ENCODE measurements at places on chromosomes 7 and 10. TPM values are rescaled to one million over a fixed set of nuclear protein-coding genes. Genes with fewer than 3 reads are reported as not detected.

Gene KCNIP2
- 0.98 TPM for total RNA-seq

Gene ZNF789
- total RNA-seq, result 7.4 TPM

DNA sequence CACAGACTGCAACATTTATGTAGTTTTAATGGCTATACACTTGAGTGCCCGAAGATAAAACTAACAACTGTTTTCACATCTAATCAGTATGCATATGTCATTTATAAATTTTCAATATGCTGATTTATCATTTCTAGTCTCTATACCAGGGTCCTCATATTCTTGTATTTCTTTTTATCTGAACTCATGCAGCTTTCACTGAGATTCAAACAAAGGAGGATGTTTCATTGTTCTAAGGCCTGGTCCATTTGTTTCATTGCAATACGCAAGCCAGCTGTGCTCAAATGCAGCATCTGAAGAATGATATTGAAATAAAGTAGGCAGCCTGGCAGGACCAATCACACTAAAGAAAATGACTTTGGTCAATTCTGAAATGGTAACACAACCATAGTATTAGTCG lies 31.7 kb downstream of the MAGI2 start:
- DNase-seq, result no peak
- no peaks in the 10 kb centered on the region for H3K27me3 ChIP-seq
- no peaks in the 10 kb centered on the region for H3K4me1 ChIP-seq
- no peaks in the 10 kb centered on the region for H3K36me3 ChIP-seq

- DNase-seq, result no peak
- no peaks in the 10 kb centered on the region for H3K27me3 ChIP-seq
- H3K36me3 ChIP-seq, result peaks cover 7% of the 10 kb centered on the region
Measured at GRCh38 chr7:120949998-120950538, 509 bp upstream of the ING3 start.

GRCh38 chr10:25112016-25112415 lies 62.8 kb upstream of the GPR158 start:
- no peaks in the 10 kb centered on the region for H3K27me3 ChIP-seq
- no peak for DNase-seq
- no peak overlapping the region for H3K27ac ChIP-seq

- H3K4me1 ChIP-seq, result no peaks in the 10 kb centered on the region
- no peak overlapping the region for H3K4me3 ChIP-seq
- H3K27ac ChIP-seq, result no peak overlapping the region
- no peaks in the 10 kb centered on the region for H3K36me3 ChIP-seq
Measured at GRCh38 chr10:86250399-86250798, 116.2 kb downstream of the GRID1 start.

All from liver (tissue), 10 donors.